ENCODE measurements at places on chromosomes 5 and 9.

DNA sequence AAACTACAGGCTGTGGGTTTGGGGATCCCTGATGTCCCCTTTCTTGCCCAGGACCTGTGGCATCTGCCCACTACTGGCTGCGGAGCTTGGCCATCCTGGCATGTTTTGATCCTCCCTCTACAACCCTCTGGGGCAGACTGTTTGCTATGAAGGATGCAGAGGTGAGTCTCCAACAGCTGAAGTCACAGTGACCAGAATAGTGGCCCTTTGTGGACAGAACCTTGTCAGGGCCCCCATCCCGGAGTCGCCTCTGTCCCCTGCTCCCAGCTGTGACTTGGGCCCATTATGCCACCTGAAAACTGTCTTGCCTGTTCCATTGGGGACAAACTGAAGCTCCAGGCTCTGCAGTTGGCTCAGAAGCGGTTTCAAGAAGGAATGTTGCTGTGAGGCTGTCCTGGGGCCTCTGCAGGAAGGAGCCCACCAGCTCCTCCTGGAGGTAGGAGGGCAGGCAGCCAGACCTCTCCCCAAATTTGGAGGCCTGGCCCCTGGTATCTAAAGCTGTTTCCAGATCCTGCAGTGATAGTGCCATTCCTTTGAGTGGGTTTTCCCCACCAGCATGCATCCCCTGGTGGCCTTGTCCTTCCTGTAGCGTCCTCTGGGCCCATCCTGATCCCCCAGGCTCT, 93.3 kb downstream of the BARX1 start:
- DNase-seq, result no peak

DNA sequence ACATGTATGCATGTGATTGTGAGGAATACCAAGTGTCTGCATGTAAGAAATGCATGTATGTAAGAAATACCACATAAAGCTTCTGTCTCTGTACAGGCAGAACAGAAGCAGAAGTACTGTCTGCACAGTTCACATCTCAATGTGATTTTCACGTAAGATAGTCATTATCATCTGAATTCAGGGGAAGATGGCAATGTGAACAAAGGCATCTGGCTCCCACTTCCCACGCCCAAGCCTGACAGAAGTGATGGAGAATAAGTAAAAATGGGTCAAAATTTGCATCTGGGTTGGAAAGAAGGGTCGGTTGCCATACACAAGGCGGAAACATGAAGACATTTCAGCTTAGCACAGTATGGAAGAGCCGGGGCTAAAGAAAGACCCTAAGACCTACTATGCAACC, 71.7 kb downstream of the SUSD1 start:
- no peak for DNase-seq

DNA sequence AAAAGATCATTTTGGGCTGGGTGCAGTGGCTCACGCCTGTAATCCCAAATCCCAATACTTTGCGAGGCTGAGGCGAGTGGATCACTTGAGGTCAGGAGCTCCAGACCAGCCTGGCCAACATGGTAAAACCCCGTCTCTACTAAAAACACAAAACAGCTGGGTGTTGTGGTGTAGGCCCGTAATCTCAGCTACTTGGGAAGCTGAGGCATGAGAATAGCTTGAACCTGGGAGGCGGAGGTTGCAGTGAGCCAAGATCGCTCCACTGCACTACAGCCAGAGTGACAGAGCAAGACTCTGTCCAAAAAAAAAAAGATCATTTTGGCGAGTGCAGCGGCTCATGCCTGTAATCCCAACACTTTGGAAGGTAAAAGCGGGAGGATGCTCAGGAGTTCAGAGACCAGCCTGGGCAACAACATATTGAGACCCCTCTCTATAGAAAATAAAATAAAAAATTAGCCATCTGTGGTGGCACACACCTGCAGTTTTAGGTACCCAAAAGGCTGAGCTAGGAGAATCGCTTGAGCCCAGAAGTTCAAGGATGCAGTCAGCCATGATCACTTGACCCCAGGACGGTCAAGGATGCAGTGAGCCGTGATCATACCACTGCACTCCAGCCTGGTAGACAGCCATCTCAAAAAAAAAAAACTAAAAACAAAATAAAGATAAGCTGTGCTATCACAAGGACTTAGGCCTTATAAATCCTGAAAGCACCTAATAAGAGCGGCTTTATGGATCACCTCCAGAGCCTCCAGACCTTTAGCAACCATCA, 16.2 kb downstream of the PPP2CA start:
- no peak for DNase-seq

GRCh38 chr5:171673328-171673727, 112.3 kb upstream of the SMIM23 start:
- DNase-seq, result no peak

DNA sequence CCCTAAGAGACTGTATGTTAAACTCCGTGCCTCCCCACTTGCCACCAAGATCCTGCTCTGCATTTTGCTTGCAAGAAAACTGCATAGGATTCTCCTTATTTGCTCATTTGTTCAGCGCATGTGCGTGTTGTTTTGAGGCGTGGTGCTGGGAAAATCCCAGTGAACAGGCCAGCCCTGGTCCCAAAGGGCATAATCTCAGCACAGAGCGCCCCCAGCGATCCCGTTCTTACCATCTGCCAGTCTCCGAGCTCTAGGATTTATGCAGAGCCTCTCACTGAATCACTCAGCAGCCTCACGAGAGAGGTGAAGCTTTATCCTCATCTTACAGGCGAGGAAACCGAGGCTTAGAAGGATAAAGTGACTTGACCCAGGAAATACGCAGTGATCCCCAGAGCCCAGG, 11.5 kb downstream of the PRRX2 start:
- DNase-seq, result no peak

All from COLO829 (cell line).